ENCODE measurements at places on chromosomes 12 and 14.
A peak's percentile ranks its signal among the peaks of the same experiment; 100 is the strongest.

DNA sequence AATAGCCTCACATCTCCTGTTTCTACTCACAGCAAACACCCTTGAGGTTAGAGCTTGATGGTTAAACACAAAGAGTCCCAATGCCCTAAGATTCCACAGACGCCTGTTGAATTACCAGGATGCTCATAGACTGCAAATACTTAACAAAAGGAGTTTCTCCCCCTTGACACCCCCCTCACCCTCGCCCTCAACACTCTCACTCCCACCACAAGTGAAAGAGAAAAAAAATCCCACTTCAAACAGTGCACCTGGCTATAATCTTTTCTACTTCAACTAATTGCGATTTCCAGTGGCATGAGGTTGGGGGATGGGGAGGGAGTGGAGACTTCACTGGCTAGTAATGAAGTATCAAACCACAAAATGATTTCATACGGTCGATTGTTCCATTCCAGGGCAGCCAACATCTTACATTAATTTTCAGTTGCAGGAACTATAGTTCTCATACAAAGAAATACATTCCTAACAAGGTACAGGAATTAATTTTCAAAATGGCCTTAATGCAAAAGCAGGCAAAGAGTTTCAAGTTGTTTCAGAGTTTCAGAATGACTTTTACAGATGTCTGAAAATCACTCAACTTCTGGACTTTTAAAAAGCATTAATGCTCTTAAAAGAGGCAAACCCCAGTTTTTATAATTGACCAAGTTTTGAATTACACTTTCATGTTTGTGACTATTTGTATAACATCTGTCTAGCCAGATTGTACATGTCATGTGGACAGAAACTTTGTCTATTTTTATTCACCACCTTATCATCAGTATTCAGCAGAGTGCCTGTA lies 390.7 kb downstream of the C12orf75 start:
- DNase-seq, result no peak

DNA sequence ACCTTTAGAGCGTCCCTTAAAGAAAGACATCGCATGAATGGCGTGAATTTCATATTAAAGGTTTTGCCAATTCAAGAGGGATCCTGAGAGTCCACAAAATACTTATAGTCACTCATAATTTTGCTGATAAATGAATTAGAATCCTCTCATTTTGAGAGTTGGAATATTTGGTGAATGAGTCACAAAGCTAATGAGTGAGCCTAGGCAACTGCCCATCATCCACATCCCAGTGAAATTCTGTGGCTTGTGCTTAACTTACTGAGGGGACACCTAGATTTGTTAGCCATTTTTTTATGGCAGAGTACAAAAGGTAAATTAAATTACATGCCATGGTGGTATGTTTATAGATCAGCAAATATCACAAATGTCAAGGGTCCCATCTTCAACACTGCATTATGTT lies 12.7 kb upstream of the NOXRED1 start:
- DNase-seq, result no peak

GRCh38 chr14:60926002-60926401 lies 54.9 kb downstream of the TRMT5 start:
- no peak for DNase-seq

GRCh38 chr14:22986508-22987054 lies 4.2 kb upstream of the AJUBA start:
- peak; percentile 89 for DNase-seq

GRCh38 chr12:30882706-30883105 lies 43.8 kb upstream of the TSPAN11 start:
- no peak for DNase-seq

GRCh38 chr12:75979181-75979580 lies 52.4 kb downstream of the PHLDA1 start:
- DNase-seq, result peak; percentile 27

DNA sequence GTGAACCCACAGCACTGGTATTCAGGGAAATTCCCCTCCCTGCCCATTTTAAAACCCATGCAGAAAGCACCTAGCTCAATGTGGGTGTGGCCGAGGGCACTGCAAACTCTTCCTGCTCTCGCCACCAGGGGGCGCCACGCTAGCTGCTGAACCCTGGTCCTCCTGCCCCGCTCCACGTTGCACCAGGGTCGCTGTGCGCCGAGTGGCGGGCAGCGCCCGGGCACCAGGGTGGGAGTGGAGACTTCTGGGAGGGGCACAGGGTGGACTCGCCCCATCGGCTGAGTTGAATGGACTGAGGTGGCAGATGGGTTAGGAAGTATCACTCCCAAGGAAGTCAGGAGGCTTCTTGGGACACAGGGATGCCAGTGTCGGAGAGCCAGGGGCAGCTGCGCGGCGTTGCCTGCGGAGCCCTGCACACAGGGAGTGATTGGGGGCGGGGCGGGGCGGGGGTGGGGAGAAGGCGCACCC lies 48.1 kb upstream of the BCL11B start:
- DNase-seq, result peak; percentile 68

GRCh38 chr14:66483322-66483721 lies 2.8 kb upstream of the CCDC196 start:
- DNase-seq, result no peak

DNA sequence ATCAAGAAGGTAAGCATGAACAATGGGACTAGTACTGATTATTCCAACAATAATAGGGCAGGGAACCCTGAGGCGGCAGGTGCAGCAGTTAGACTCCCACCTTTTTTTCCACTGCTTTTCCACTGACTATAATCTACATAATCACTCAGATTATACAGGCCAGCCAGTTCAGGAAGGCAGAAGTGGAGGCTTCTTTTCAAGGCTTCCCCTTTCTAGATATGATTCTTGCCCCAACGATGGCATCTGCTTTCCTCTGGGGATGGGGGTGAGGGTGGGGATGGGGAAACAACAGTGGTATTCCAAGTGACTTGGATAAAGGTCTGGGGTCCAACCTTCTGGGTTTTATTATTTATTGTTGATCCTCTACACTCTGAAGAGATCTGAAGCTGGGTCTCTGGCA lies 331 bp downstream of the NCKAP1L start:
- DNase-seq, result no peak

DNA sequence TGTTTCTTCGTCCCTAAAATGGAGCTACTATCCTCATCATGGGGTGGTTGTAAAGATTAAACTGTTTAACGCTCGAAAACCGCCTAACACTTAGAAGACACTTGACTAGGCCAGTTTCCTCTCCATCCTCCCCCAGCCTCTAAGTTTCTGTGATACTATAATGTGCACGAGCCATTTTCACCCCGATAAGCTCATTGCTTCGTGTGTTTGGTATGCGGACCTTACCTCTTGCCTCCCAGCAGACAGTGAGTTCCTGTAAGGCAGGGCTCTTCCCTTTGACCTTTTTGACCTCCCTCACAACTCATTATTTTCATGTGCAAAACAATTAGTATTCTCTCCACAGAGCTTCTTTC lies 499 bp upstream of the GXYLT1 start:
- DNase-seq, result no peak

DNA sequence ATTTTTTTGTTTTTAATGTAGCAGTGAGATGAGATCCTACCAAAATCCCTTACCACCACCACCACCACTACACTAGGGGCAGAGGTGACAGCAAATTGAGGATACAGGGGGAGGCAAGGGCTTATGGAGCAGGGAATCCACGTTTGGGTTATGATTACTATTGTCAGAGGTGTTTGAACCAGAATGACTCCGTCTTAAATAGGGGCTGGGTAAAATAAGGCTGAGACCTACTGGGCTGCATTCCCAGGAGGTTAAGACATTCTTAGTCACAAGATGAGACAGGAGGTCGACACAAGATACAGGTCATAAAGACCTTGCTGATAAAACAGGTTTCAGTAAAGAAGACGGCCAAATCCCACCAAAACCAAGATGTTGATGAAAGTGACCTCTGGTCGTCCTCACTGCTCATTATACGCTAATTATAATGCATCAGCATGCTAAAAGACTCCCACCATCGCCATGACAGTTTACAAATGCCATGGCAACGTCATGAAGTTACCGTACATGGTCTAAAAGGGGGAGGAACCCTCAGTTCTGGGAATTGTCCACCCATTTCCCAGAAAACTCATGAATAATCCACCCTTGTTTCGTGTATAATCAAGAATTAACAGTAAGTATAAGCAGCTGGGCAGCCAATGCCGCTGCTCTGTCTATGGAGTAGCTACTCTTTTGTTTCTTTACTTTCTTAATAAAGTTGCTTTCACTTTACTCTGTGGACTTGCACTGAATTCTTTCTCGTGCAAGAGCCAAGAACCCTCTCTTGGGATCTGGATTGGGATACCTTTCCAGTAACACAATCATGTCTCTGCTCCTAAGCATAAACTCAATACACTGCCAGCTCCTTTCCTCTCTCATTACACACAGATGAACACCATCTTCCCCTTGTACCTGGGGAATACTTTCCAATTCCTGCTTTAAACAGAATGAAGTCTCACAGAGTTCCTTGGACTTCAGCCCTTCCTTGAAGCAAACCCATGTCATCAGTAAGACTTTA lies 16.7 kb upstream of the CRY1 start:
- no peak for DNase-seq

DNA sequence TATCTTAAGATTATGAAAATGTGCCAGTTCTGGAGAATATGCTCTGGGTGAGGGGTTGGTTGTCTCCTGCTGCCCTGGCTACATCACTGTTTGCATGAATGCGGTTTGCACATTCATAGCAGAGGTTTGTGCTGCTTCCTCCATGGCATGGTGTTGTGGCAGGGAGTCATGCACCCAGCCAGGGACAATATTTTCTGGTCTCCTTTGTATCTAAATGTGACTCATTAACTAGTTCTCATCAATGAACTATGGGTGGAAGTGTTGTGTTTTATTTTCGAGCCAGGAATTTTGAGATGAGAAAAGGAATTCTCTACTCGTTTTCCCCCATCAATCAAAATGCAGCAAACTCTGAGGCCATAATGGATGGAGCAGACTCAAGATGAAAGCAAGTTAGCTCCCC lies 527.3 kb downstream of the SNAPC1 start:
- DNase-seq, result no peak

GRCh38 chr14:39015360-39015961 lies 87.6 kb downstream of the SEC23A start:
- no peak for DNase-seq

DNA sequence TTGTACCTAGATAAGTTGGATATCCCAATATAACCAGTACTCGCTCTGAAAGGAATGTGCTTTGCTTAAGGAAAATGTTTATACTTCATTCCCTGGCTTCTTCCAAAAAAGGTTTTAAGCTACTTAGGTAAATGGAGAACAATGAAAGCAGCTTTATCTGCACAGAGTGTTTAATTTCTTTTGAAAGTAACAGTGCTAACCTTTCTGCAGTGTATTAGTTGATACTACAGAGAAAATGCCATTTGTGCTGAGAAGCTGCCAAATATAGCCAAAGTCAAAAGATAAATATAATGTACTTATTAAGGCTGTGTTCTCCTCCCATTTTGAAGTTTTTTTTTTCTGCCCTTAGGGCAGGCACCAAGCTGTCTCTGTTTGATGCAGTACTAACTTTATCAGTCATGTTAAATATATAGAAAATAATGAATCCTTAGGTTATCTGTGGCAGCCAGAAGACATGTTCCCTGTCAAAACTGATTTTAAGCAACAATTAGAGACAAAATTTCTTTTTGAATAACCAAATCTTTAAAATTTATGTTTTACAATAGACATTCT lies 145.4 kb upstream of the KITLG start:
- no peak for DNase-seq

DNA sequence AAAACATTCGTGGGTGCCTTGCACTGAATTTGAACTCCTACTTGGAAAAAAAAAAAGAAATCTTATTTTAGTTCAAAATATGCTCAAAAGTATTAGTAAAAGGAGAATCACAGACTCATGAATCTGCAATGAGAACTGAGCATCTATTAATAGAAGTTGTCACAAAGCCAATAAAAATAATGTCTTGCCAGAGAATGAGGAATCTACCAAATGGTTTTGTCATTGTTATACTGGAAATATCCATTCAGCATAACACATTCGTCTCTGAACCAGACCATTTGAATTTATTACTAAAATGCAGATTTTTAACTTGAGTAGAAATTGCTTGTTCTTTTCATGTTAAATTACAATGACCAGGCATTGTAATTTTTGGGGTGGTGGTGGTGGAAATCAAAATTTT lies 11.6 kb upstream of the PTPRB start:
- DNase-seq, result no peak

DNA sequence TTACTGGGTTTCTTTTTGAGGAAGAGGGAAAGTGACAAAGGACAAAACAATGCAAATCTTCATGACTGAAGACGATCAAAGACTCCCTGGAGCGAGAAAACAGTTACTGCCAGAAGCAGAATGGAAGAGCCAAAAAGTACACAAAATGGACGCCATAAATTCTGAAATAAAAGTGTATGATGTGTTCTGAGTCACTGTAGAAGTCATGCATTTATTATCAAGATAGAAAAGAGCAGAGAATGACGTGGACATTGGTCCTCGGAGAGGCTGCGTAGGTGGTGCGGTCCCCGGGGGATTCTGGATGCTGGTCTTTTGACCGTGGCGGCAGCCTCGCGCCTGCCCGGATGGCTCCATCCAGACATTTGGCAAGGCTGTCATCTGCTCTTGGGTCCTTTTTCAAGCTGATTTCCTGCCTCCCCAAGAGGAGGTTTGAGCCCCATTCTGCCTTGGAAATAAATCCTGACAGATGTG lies 52.8 kb downstream of the C14orf132 start:
- DNase-seq, result no peak

- no peak for DNase-seq
These were observed 24.3 kb downstream of the SLC41A2 start for GRCh38 chr12:104933778-104934177.

DNA sequence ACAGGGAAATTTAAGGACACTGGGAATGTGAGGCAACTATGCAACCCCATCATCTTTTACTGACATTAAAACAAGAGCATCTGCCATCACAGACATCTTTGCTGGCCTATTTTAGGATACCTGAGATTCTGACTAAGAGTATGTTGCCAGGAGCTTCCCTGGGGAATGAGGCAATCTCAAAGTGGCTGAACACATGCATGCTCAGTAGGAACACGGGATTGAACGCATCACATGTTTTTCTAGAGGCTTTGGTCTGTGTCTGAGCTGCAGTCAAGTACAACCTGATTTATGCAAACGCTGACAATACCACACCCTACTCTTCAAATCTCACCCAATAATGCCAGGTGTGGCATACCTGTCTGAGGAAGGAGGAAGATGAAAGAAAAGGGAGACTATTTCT lies 416.5 kb downstream of the NELL2 start:
- no peak for DNase-seq

GRCh38 chr12:47376927-47377326 lies 297.2 kb upstream of the AMIGO2 start:
- DNase-seq, result no peak

DNA sequence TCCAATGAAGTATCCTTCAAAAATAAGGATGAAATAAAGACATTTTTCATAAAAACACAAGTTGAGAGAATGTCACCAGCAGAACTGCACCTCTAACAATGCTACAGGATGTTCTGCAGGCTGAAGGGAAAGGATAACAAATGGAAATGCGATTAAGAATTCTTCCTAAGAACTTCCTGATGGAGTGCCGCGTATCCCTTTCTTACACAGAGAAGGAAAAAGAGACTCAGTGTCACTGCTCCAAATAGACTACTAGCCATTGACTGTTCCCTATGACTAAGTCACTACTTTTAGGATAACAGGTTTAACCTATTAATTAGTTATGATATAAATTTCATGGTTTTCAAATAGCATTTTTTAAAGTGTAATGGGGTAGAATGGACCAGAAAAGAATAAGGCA lies 3.2 kb downstream of the ANO2 start:
- no peak for DNase-seq

All from activated gamma-delta T cell treated with Interleukin-2 at 50 U/mL for 16 hours (primary cell).